NCI-H524 treated with DMSO at 0.1 percent for 48 hours (cell line): ENCODE measurements at places on chromosomes 3 and 15.

DNA sequence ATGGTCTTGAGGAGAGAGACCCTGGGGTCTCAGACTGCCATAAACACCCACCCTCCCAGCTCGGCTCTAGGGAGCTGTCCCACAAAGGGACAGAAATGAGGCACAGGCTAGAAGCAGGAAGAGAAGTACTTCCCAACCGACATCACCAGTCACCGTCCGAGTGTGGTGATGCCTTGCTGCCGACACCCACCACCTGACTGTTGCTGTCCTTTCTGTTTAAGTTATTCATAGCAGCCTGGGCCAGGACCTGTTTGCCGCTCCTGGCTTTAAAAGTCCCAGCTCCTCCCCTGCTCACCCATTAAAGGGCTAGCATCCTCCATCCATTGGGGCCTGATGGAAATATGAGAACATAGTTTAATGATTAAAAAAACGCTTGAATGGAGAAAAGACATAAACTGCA lies 13.2 kb upstream of the SPG11 start:
- DNase-seq = no peak

- DNase-seq = no peak
Measured at GRCh38 chr3:70608434-70608833, 296.0 kb upstream of the MDFIC2 start.

- DNase-seq = no peak
Measured at GRCh38 chr15:45703670-45704328, 69.0 kb downstream of the SQOR start.

DNA sequence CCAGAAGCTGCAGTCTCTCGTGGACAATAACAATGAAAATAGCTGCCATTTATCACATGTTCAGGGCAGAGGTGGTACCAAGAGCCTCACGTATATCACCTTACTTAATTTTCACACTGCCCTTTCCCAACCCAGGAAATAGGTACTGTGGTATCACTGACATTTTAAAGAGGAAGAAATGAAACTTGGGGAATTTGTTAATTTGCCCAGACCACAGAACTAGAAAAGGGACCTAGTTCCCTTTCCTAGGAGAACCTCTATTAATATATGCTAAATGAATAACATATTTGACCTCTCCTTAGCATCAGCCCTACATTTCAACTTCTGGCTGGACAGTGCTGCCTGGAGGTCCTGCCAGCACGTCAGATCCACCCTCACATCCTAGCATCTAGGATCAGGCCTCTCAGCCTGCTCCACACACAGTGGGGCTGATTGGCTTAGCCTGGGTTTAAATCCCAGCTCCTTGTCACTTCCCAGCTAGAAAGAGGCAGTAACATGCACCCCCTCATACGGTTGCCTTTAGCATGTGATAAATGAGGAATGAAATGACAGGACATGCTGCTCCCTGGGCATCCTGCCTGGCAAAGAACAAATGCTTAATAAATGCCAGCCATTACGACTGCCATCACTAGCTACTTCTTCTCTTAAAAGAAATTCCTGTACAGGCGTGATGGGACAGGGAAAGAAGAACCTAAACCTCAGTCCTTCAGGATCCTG lies 95.1 kb upstream of the TNFAIP8L3 start:
- DNase-seq = no peak

- peak; percentile 92 for DNase-seq
Measured at GRCh38 chr15:78567531-78567930, 2.2 kb downstream of the CHRNA5 start.

- DNase-seq = no peak
Measured at GRCh38 chr3:126300761-126301481, 56.3 kb downstream of the KLF15 start.

DNA sequence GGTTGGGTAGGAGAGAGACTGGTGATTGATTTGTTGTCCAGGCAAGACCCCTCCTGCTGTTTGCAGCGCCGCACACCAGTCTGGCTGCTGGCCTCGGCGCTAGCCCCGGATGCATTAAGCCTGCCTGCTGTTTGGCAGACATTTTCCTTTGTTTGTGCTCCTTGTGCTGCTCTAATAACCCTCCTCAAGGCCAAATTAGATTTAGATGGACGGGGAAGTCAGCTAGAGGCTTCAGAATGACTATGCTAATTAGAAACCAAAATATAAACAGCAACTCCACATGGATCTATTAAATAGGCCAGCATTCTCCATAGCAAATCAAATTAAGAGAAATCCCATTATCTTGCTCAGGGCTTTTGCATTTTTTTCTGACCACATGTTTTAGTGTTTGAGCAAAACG lies 445.2 kb downstream of the SQOR start:
- no peak for DNase-seq

GRCh38 chr3:169458752-169459151 lies 204.8 kb downstream of the MECOM start:
- DNase-seq = no peak

GRCh38 chr3:64264501-64265109 lies 39.3 kb upstream of the PRICKLE2 start:
- DNase-seq = no peak

GRCh38 chr3:72383230-72383629 lies 465.0 kb downstream of the SHQ1 start:
- no peak for DNase-seq

DNA sequence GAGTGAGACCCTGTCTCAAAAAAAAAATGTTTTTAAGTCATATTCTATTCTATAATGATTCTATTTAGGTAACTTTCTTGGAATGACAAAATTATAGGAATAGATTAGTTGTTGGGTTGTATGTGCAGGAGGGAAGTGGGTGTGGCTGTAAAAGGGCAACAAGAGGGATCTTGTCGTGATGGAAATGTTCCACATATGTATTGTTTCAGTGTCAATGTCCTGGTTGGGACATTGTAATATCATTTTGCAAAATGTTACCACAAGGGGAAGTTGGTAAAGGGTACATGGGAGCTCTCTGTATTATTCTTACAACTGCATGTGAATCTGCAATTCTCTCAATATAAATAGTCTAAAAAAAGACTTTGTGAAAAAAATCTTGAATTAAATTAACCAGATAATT lies 14.3 kb upstream of the ABHD5 start:
- DNase-seq = no peak

DNA sequence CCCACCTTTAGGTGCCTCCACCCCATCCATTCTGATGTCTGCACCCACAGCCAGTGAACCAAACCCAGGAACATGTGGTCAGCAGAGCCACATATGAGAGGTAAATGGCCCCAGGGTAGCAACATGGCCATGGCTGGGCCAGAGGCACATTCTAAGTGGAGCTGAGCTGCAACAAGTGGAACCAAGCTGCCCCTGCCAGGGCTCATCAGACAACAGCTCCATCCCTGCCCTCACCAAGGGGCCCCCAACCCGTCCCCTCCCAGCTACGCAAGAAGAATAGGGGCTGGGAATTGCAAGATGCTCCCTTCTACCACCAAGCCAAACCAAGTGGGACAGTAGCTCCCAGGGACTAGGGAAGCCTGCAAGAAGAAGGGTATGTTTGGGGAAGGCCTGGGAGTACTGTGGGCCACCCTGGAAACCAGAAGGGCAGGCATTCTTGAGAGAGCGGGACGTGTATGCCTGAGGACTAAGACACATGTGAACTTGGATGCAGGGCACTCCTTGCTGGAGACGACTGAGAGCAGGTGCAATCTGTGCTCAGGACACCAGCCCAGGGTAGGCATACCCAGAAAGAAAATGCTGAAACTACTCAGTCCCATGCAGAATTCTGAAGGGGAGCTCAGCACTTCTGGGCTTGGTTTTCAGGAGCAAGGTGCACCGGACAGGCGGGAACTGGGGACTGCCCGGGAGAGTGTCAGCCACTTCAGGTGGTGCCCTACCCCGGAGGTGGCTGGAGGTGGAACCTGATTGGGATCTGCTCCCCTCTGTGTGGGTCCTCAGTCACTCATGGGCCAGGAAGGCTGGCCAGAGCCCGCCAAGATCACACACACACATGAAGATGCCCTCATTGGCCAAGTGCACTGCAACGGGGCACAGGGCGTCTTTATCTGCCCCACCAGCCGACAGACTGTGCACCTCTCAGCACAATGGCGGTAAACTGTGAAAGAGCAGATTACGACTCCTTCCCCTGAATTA lies 9.5 kb downstream of the MYL3 start:
- DNase-seq = no peak
